ENCODE measurements at places on chromosomes 12 and 14.

GRCh38 chr14:92511453-92512238 is 1.9 kb upstream of the RIN3 start:
- DNase-seq: no peak

- DNase-seq: no peak
These were observed 54.7 kb upstream of the GTF2A1 start for GRCh38 chr14:81275305-81276072.

DNA sequence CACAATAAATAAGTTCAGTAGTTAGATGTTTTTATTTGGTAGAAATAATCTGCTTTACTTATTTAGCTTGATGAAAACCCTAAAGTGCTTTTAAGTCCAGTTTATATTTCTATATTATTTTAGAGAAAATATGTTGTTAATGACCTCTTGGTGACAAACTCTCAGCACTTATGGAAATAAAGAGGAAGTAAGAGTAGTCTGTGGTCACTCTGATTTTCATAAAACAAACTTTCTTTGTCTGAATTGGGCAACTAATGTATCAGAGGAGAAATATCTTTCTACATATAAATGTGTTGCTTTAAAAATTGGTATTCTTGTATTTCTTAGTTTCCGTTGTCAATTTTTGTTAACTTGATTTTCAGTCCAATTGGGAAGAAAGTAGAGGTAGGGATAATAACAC is 878.9 kb upstream of the SEL1L start:
- DNase-seq: no peak

DNA sequence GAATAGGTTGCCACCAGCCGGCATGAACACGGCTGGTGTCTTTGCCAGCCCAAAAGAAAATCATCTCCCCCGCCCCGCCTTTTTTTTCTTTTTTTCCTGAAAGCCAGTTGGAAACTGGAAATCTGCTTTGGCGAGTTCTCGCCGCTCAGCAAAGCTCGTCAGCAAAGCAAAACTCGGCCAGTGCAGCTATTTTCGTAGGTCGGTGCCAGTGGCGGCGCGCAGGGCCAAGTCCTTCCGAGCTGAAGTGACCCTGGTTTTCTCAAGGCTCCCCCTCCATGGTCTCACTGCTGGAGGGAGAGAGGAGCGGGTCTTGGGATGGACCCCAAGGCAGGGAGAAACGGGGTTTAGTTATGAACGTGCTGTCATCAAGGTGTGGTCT is 248.4 kb upstream of the RTL1 start:
- no peak for DNase-seq

DNA sequence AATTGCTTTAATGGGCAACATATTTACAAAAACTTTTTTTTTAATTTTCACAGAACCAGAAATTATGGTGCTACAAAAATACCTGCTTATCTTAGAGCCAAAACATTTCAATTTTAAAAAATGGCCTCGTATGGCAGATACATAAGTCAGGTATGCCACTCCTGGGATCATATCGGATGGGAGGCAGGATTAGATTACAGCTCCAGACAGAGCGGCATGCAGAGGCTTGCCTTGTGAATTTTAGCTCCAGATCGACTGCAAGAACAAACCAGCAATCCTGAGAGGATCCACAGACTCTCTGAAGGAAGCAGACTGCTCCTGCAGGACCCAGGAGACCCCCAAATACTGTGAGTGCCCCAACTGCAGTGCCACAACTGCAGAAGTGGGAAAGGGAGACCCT is 169.3 kb upstream of the AMIGO2 start:
- DNase-seq: no peak

DNA sequence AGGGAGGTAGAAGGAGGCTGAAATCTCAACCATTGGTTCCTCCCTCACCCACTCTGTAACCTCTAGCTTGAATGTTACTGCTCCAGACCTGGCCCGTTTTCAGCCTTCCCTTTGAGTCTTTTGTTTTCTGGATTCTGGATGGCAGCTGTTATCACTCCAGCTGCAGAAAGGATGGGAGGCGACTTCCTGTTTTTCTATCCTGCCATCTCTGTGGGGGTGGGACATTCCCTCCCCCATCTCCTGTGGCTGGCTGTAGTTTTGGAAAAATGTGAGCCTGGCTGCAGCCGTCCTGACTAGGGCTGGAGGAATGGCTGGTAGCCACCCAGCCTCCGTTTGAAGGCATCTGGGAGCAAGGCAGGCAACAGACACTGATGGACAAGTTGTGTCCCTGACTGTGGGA is 2.9 kb upstream of the PPFIBP1 start:
- DNase-seq: no peak

- peak; percentile 17 for DNase-seq
These were observed 55.2 kb downstream of the SLC38A4 start for GRCh38 chr12:46770501-46771183.

- no peak for DNase-seq
These were observed 82.9 kb downstream of the FGD4 start for GRCh38 chr12:32482226-32482625.

GRCh38 chr12:753611-754472 is 1.5 kb downstream of the WNK1 start:
- no peak for DNase-seq

DNA sequence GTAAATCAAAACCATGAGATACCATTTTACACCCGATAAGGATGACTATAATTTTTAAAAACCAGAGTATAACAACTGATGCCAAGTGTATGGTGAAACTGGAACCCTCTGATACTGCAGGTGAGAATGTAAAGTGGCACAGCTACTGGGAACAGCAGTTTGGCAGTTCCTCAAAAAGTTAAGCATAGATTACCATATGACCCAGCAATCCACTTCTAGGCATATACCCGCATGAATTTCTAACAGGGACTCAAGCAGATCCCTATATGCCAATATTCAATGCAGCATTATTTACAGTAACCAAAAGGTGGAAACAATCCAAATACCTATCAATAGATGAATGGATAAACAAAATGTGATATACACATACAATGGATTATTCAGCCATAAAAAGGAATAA is 57.4 kb downstream of the BAZ1A start:
- no peak for DNase-seq

DNA sequence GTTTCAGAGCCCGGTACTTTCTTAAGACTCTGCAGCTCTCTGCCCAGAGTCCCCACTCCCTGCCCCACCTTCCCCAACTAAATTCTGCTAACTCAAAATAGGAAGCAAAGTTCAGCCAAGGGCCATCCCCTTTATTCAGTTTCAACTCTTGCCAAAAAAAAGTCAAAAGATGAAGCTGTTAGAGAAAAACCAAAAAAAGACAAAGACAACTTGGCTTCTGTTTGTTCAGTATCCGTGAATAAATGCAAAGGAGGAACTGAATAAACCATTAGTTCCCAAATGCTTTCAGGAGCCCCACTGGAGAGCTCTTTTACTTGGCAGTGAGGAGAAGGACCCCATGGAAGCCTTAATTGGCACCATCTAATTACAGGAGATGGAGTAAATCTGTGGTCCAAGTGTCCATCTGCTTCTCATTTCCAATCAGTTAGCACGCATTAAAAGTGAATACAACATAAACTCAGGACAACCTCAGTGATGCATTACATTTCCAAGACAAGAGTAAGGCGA is 155.4 kb upstream of the GZMB start:
- DNase-seq: peak; percentile 27

GRCh38 chr14:100669468-100669867 is 57.2 kb upstream of the DLK1 start:
- no peak for DNase-seq

DNA sequence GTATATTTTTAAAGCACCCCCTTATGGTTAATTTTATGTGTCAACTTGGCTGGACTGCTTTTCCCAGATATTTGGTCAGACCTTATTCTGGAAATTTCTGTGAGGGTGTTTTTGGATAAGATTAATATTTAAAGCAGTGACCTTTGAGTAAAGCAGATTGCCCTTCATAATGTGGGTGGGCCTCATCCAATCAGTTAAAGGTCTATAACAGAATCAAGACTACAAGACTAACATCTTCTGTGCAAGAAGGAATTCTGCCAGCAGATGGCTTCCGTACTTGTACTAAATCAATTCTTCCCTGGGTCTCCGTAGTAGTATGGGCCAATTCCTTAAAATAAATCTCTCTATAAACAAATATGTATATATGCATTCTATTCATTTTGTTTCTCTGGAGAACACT is 257.6 kb downstream of the ETNK1 start:
- no peak for DNase-seq

GRCh38 chr14:20866963-20867362 is 24.2 kb upstream of the RNASE3 start:
- DNase-seq: no peak

DNA sequence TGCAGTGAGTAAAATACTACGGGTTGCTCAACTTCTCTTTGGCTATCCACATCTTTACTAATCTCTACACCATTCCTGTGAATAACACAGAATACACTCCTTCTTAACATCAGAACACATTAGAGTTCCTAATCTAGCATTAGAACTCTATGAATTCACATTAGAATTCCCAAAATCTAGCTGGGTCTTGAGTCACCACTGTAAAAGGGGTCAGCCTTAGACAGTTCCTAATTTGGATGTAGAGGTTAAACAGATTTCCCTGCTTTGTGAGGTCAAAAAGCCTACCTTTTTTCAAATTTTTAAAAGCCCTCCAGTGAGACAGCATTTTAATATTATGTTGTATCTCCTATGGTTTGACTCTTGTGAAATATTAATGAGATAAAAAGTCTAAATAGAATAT is 7.4 kb downstream of the HNRNPC start:
- no peak for DNase-seq

DNA sequence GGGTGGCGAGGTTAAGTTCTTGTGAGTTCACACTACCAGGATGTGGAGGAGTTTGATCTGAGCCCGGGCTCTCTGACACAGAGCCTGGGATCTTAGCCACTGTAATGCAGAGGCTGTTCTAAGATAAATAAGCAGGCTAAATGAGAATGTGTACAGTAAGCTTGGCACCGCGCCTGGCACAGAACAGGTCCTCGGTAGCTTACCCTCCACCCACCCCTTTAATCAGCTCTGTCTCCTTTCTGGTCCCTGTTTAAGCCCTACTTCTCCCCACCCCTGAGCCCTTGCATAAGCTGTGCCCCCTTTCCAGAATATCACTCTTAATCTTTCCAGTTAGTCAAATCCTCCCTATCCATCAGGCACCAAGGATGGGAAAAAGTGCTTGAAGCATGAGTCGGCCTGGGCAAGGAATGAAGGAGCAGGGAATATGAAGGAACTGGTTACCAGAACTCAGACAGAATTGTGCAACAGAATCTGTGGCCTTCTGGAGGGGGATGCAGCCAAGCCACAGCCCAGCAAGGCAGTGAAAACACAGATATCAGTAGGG is 32.8 kb upstream of the CMKLR1 start:
- DNase-seq: no peak

DNA sequence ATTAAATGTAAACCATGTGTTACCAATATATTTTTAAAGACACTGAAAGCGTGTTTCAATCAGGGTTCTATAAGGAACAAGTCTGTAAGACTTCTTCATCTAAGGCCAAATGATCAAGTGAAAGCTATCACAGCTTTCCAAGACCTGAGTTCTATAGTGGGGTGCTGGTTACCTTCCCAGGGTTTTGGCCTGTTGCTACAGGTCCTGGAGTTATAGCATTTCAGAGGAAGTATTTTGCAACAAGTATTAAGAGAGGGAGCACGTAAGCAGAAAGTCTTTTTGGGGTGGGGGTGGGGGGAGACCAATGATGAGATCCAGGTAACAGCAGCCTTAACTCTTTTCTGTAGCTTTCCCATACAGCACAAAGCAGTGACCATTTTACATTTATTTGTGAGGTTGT is 43.8 kb downstream of the FOXN3 start:
- DNase-seq: no peak

- no peak for DNase-seq
These were observed 88.9 kb downstream of the PTGER2 start for GRCh38 chr14:52402812-52403526.

GRCh38 chr12:109378569-109378968 is 30.9 kb downstream of the MYO1H start:
- no peak for DNase-seq

- DNase-seq: no peak
These were observed 39.1 kb downstream of the PTPN21 start for GRCh38 chr14:88515499-88516221.

DNA sequence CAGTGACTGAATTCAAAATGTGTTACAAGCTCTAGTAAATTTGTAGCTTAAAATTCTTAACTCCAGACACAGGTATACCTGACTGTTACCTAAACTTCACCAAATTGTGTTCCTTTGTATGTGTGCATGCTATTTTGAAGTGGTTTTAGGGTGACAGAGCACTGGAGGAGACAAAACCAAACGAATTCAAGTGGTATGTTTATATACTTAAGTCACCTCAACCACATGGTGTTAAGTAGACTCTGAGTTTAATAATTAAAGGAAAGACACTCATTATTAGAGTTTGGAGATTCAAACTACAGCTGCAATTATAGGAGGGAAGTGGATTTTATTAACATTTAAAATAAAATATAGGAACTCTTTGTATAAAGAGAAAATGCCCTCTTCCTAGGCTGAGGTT is 84.3 kb downstream of the PLCZ1 start:
- DNase-seq: no peak

DNA sequence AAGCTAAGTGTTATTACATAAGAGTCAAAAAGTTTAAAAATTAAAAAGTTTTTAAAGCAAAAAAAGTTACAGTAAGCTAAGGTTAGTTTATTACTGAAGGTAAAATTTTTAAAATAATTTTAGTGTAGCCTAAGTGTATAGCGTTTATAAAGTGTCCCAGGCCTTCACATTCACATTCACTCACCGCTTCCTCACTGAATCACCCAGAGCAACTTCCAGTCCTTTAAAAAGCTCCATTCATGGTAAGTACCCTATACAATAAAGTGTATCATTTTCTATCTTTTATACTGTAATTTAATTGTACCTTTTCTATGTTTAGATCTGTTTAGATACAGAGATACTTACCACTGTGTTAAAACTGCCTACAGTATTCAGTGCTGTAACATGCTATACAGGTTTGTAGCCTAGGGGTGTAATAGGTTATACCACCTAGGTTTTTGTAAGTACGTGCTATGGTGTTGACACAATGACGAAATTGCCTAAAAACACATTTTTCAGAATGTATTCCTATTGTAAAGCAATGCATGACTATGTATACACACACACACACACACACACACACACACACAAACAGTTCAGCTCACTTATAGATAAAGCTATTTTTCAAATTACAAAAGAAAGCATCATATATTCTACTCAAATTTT is 3.7 kb downstream of the CLEC14A start:
- DNase-seq: no peak

DNA sequence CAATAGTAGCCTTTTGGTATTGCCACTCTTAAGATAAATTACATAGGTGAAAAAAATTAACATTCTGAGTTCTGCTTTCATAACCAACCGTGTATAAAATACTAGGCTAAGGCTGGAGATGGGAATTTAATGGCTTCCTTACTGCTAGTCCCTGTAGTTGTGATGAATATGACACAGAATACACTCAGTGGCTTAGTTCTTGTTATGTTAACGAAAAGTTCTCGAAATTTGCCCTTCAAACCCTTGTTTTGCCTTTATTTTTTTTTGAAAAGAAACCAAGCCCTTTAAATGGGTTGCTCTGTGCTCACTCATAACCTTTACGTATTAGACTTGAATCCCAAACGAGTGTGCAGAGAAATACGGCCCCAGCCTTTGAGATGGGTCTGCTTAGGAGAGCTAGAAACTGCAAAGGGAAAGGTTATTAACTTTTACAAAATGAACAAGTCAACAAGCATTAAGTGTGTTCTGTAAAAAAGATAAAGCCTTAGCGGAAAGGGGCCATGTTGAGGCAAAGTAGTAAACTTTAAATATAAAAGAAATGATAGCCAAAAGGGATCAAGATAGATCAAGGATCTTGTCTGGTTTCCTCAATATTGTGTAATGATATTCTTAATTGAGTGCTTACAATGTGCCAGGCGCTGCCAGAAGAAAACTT is 1.7 kb downstream of the NUDT4 start:
- DNase-seq: no peak

GRCh38 chr12:65857840-65858239 is 33.6 kb downstream of the HMGA2 start:
- DNase-seq: no peak
